GM03348 (cell line): ENCODE measurements at places on chromosomes 11 and 22.

DNA sequence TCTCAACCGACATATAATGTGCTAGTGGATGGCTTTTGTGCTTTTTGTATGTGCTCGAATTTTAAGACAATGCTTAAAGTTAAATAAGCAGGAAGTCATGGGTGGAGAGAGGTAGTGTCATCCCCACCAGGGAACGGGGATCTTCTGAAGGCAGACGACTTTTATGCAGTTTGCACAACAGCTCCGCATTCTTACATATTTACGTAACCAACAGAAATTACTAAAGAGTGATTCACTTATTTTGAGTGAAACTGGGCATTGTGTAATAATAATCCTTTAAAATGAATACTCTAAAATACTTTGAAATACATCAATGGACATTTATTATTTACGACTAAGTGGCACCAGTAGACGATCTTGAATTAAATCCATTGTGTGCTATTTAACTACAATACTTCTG, 305.1 kb downstream of the CNTN5 start:
- peak; percentile 84 for DNase-seq

DNA sequence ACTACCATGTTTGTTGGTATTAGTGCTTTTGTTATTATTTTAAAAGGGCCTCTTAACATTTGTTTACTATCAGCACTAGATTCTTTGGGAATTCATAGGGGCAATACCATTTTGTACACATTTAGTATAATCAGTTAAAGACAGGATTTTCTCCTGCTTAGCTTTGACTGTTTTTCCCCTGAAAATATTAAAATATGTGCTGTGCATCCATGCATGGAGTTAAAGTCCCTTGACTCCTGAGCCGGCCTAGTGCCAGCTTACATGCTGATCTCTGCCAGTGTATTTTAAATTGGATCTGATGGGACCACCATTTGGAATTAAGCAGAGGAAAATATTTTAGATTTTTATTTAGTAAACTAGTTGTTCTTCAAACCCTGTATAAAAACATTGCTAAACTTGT, 161.4 kb downstream of the METTL15 start:
- no peak for DNase-seq

GRCh38 chr11:74179234-74180052, 8.4 kb downstream of the PPME1 start:
- DNase-seq, result no peak

GRCh38 chr11:515131-515530, 8.1 kb upstream of the RNH1 start:
- DNase-seq, result no peak

DNA sequence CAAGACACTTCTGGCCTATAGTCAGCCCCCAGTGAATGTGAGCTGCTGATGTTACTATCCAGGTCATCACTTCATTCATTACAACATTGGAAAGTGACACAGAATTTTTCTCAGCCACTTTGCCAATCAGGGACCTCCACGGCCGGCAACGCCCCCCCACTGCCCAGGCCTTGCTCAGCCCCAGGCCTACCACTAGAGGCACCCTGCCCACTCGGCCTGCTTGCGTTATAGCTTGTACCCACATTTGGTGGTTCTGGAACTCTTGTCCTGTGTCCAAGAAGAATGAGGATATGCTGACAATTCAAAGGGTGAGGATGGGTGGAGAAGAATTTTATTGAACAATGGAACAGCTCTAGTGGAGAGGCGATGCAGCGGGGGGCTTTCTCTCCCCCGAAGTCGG, 96.2 kb downstream of the TSPAN18 start:
- DNase-seq, result no peak

DNA sequence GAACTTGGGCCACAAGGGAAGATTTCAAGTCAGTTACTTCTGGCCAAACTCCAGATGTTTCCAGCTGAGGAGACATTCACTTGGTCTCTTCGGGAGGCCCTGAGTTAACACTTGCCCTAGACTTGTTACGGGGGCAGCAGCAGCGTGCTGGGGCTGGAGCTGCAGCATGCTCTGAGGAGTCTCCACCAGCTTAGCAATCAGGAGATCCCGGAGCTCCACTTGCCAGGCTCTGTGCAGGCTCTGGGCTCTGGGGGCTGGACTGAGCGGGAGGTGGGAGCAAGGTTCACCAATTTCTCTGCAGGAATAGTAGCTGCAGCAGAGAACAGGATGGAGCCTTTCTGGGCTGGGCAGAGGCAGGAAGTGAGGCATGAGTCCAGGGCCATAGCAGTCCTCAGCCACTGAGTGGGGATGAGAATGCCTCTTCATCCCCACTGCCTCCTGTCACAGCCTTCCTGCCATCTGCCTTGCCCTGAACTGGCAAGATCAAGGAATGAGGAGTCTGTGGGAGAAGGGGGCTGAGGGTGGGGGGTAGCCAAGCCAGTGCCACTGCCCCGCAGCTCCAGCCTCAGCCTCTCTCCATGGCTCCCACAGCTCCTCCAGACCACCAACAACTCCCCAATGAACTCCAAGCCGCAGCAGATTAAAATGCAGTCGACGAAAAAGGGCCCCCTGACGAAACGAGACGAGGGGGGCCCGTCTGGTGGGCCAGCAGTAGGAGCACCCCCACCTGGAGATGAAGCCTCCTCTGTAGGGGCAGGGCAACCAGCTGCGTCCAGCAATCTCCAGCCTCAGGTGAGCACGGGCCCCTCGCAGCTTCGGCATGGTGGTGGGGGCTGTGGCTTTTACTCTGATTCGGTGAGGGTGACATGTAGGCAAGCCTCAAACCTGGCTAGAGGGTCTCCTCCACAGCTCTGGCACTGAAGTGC, 23.4 kb downstream of the GTPBP1 start:
- DNase-seq, result no peak

GRCh38 chr22:41284465-41284864, 1.5 kb downstream of the RANGAP1 start:
- DNase-seq, result no peak

DNA sequence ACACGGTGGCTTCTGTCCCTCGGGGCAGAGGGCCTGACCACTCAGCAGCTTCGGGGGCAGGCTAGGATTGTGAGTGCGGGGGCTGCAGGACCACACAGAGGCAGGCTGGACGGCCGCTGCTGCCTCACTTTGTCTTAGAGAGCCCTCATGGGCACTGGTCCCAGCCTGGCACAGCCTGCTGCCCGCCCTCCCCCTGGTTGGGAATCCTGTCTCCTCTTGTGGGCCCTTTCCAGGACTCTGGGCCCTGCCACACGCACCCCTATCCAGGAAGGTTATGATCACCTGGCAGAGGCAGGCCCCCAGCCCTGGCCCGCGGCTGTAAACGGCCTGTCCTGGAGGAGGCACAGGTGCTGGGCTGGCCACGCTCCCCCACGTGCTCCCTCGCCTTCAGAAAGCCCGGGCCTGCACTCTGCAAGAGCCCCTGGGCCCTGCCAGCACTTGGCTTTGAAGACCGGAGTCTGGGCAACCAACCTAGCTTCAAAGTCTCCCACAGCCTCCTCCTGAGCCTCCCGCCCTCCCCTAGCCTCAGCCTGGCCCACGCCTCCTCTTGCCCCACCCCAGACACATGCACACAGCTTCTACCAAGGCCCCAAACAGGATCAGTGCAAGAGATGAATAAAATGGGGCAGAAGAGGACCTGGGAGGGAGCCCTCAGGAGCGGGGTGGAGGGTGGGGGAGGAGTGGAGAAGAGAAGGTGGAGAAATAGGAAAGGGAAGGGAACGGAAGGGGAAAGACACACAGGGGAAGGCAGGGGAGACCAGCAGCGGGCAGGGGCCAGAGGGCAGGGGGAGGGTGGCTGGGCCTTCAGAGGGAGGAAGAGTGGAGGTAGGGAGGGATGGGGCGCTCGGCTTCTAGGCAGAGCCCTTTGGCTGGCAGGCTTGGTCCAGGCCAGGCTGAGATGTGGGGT, 31.0 kb downstream of the SYT7 start:
- DNase-seq, result no peak

GRCh38 chr22:44537467-44537866, 39.4 kb upstream of the RTL6 start:
- DNase-seq, result no peak

GRCh38 chr11:102695201-102695600, 10.4 kb downstream of the MMP27 start:
- DNase-seq, result no peak

- no peak for DNase-seq
Observed at GRCh38 chr11:6666302-6667183, 10.9 kb upstream of the DCHS1 start.

DNA sequence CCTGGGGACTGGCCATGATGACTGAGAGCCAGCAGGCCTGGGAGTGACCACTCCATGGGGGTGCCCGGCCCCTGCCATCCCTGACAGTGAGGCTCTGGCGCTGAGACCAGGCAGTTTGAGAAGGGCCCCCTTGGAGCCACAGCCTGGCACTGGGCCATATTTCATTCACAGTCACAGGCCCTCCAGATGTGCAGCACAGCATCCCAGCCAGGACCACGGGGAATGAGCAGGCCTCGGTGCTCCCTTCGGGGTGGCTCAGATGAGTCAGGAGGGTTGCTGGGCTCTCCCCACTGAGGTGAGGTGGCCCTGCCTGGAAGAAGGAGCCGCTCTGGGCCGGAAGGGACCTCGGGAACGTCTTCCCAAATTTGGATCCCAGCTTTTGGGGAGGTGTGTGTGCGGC, 53.0 kb downstream of the GRAMD4 start:
- DNase-seq, result no peak

DNA sequence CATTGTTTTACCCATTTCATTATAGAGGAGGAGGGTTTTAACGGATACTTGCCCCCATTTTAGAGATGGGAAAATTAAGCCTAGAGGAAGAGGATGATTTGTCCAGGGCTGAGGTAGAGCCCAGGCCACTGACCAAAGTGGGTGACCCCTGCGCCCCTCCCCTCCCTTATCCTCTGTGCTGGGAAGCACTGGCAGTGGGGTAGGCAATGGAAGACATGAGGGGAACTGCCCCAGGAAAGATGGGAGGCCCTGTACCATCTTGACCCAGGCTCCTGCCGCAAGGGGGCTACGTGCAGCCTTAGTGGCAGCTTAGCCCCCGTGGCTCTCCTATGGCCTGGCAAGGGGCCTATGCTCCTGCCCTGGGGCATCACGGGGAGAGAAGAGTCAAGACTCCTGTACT, 76.4 kb upstream of the MYOD1 start:
- DNase-seq, result no peak

- no peak for DNase-seq
Observed at GRCh38 chr11:1889224-1889930, 2.3 kb downstream of the PRR33 start.

GRCh38 chr11:16026849-16027248, 329.5 kb downstream of the SOX6 start:
- no peak for DNase-seq

GRCh38 chr11:36280531-36280930, 8.7 kb downstream of the COMMD9 start:
- DNase-seq, result peak; percentile 27

GRCh38 chr11:44555031-44555800, 10.2 kb upstream of the CD82 start:
- no peak for DNase-seq

DNA sequence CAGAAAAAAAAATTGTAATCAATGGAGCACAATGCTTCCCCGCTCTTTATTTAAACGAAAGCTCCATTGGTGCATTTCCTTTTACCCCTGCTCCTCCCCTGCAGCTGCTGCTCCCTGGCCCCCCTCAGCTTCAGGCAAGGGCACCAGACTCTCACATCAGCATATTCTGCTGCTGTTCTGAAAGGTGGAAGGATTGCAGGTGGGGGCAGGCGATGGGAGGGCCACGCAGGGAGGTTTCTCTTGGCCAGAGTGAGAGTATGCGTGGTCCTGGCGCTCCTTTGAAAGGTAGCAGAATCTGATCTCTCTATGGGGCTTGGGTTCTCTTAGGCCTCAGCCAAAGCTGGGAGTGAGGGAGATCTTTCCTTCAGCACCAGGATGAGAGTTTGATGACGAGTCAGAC, 240.9 kb upstream of the CADM1 start:
- DNase-seq, result no peak

- no peak for DNase-seq
Observed at GRCh38 chr11:120613264-120614226, 102.0 kb downstream of the GRIK4 start.

DNA sequence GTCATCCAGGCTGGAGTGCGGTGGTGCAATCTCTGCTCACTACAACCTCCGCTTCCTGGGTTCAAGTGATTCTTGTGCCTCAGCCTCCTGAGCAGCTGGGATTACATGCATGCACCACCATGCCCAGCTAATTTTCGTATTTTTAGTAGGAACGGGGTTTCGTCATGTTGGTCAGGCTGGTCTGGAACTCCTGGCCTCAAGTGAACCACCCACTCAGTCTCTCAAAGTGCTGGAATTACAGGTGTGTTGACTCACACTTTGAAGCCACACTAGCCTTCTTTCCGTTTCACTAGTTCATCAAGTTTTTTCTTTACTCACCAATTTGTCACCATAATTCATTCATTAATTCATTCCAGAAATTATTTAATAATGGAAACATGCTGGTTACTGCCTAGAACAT, 298.4 kb upstream of the MTNR1B start:
- no peak for DNase-seq

GRCh38 chr22:41957941-41958556, 6.1 kb downstream of the SMIM45 start:
- no peak for DNase-seq

DNA sequence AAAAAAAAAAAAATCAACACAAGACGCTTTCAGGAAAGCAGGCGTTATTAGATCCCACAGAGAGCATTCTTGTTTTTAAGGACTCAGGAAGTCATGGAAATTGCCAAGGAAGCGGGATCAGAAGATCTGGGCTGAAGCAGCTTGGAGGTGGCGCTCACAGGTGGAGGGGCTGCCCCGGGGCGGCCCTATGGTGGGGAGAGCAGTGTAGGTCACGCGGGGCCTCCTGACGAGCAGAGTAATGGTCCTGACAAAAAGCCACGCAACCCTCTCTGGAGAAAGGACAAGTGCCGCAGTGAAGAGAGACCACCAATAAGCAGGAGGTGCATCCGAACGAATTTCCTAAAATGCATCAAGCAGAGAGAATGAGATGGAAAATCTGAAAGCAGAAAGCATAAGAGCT, 407.0 kb downstream of the BRD1 start:
- DNase-seq, result no peak

DNA sequence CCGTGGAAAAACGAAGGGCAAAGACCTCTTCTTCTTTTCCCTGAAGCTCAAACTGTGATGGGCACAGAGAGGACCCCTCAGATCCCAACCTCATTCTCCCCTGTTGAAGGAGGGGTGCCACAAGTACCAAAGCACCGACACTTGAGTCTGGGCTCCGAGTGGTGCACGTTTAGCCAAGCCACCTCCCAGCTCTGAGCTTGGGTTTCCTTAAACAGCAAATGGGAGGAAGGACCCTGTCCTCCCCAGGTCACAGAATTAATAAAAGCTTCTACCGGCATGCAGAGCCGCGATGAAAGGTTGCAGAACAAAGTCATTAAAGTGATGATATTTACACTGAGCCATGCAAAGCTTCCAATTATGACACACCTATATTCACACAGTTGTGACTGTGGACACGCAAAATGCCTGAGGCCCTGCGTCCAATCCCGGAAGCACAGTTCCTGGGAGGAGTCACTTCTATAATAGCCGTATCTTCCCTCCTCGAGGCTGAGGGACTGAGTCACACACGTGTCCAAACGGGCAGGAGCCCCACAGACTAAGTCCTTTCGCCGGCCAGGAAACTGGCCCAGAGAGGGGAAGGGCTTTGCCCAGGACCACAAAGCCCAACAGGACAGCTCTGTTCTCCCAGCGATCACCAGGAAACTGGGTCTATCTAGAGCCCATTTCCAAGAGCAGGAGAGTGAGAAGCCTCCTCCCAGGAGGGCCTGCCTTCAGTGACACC, 922 bp upstream of the CSNK1E start:
- DNase-seq, result peak; percentile 91

- peak; percentile 77 for DNase-seq
Observed at GRCh38 chr11:74024261-74025029, 15.6 kb upstream of the UCP3 start.
